ENCODE measurements at places on chromosomes 12 and 14. TPM values are rescaled to one million over a fixed set of nuclear protein-coding genes. Genes with fewer than 3 reads are reported as not detected.

GRCh38 chr12:16415155-16415554 lies 67.7 kb downstream of the MGST1 start:
- DNase-seq = no peak

DNA sequence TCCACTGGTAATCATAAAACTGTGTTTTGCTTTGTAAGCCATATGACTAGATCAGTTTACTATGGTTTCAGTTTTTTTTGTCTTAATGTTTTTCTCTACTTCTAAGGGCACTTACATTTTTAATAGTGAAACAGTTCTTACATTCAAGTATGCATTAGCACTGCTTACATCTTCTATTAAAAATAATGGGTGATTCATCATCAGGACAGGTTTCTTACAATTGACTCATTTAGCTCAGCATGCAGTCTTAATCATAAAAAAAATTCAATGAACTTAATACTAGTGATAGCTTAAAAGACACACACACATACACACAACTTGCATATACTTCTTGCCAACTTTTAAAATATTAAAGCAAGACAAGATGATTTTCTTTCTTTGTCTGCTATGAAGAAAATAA lies 845.7 kb upstream of the USP15 start:
- DNase-seq = no peak

DNA sequence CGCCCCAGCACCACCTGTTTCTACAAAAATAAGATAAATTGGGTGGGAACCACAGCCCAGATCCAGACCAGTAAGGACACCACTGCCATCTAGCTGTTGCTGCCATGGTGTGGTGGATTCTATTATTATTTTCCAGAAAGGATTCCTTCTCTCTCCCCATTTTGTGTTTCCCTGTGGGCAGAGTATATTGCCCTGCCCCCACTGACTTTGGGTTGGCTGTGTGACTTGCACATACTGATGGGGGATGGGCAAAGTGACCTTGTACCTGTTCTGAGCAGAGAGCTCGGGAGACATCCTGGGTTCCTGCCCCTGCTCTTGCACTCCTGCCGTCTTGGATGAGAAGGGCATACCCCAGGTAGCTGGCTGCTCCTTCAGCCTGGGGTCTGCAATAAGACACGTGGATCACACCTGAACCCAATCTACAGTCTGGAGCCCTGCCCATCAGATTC lies 24.3 kb downstream of the MOAP1 start:
- DNase-seq = no peak

DNA sequence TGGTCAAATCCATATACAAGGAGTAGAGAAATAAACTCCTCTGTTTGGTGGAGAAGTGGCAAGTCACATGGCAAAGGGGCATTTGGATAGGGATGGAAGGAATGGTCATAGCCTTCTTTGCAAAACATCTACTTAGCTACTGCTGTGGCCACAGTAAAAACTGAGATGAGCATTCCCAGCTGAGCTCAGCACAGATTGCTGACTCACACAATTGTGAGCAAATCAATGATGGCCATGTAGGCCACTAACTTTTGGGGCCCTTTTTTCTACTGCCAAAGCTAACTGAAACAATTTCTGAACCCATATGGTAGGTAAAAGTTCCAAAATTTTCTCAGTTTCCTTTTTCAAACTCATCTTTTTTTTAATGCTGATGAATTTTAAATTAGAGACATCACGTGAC lies 31.6 kb downstream of the DUSP6 start:
- no peak for DNase-seq

Gene CLEC1A
- total RNA-seq = not detected

Gene MYBPC1
- total RNA-seq = not detected

DNA sequence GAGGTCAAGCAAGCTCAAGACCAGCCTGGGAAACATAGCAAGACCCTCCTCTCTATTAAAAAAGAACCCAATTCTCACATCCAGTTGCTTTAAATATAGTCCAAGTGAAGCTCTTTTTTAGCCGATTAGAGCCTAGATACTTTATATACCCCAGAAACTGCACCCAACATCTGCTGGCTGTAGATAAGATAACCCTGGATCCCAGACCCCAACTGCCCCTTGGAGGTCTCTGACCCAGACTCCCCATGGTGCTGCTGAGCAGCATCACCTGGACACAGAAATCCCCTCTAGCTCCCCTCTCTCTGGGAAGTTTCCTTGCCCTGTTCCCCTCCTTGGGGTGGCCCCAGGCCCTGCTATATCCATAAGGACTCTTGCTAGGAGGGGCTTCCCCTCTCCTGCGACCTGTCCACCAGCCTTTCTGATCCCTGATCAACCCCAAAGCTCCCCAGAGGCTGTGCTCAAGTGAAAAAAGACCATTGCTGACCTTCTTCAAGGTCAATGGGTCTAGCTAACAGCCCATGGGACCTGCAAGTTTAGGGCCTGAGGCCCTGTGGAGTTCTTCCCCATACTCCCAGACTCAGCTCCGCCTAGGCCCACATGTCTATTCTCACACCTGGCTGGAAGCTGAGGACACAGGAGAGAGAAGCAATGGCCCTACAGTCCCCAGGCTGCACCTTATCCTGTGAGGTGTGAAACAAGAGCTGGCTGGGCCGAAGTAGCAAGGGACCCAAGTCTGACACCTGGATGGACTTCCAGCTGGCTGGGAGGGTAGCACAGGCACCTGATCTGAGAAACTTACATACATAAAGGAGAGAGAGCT lies 56.2 kb downstream of the ARL6IP4 start:
- DNase-seq = no peak

DNA sequence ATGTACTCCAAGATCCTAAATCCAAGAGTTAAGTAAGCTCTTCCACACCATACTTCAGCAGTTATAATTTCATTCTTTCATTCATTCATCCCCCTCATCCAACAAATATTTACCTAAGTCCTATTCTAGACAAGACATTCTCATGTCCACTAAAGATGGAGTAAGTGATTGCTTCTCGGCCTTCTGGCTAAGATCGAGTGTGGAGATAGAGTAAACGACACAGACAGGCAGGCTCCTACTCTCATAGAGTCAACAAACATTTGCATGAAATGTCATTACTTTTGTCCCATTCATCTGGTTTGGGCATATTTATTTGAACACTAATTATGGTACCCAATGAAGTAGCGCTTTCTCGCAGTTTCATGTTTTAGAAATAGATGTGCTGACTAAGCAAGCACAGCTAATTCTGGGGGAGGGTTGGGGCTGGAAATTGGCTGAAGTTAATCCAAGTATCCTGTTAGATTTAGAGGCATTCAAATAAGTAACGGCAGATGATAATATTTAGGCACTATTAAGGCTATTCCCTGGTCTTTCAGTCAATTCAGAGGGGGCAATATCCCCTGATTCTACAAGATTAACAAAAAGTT lies 176.5 kb downstream of the CEP128 start:
- DNase-seq = no peak

Gene ACADS
- total RNA-seq = 12.1 TPM

Gene SCN8A
- total RNA-seq = 1.1 TPM

GRCh38 chr12:496736-497135 lies 37.0 kb downstream of the B4GALNT3 start:
- DNase-seq = no peak

DNA sequence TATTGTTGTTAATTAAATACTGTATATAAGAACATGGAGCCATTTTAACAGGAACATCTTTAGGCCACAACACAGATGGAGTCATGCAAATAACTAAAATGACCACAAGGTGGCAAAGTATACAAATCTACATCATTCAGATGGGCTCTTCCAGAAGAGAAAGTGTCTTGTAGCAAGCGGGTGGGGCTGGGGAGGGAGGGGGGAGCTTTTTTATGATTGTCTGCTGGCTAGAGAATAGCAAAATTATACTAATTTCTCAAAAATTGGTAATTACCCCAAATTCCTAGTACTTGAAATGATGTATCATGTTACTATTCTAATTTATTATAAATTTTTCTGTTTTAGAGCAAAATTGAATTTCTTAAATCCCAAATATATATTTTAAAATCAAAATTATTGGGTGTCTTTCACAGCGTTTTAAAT lies 378.7 kb downstream of the PRKD1 start:
- DNase-seq = no peak

DNA sequence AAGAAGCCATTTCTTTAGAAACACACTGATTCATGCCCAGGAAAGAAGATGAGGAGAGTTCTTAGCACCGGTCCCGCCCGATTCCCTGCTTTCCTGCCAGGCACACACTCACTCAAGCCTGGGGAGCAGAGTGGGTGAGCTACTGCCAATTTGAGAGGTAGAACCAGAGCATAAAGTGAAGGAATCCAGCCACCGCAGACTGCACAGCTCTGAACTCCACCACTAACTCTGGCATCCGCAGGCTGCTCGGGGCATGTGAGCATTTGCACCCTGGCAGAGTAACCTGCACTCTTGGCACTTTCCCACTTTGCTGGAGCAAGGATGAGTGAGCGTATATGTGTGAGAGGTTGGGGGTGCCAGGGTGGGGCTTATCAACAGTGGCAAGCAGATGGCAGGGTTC lies 4.0 kb upstream of the SYNDIG1L start:
- no peak for DNase-seq

Gene IL23A
- 26.9 TPM for total RNA-seq

Gene ASCL1
- total RNA-seq = not detected

- no peak for DNase-seq
These were observed 103.1 kb downstream of the UNC79 start for GRCh38 chr14:93533842-93534241.

All from CD8-positive, alpha-beta memory T cell (primary cell).